ENCODE measurements at places on chromosomes 7 and 10.

GRCh38 chr10:94324609-94325233 lies 38.0 kb downstream of the NOC3L start:
- no peak for DNase-seq

GRCh38 chr10:49758249-49758930 lies 3.7 kb downstream of the OGDHL start:
- no peak for DNase-seq

- peak; percentile 26 for DNase-seq
These were observed 625 bp downstream of the RP9 start for GRCh38 chr7:33108554-33109004.

DNA sequence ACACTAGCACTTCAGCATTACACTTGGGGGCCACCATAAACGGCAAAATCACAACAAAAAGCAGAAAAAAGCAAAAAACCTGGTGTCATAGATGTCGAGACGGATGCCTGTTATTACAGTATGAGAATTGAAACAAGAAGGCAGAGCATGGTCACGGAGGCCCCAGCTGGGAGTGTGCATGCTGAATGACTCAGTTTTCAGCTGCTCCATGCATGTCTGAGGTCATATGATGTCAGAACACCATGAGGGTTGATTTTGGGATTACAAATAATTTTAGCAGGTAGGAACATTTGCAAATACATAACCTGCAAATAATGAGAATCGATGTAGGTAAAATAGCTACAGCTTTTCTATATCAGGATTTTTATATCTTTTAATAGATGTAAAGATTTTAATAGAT lies 19.1 kb downstream of the ZMYND11 start:
- DNase-seq: peak; percentile 50

GRCh38 chr10:20277820-20278219 lies 461.6 kb downstream of the PLXDC2 start:
- DNase-seq: no peak

- DNase-seq: peak; percentile 26
These were observed 5.7 kb downstream of the HECTD2 start for GRCh38 chr10:91415816-91416215.

DNA sequence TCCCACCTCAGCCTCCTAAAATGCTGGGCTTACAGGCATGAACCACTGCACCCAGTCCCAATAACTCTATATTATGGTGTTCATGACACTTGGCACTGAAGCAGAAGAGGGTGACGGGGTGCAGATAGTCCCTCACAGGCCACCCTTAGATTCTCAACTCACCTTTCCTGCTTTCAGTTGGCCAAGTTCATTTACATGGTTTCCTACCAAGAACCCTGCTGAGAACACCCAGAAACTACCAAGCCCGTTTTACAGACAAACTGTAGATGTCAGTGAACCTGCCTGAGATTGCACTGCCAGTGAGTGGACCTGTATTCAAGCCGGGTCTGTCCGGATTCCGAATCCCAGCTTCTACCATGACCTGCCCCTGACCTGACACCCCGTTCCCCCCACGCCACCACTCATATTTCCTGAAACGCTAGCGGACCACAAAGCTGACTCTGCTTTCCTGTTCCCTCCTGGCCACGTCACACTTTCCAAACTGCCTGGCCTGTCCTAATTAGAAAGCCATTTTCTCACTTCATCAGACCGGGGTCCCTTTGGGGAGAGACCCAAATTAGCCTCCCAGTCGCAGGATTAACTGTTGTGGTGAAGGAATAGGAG lies 17.3 kb downstream of the GRID2IP start:
- no peak for DNase-seq

DNA sequence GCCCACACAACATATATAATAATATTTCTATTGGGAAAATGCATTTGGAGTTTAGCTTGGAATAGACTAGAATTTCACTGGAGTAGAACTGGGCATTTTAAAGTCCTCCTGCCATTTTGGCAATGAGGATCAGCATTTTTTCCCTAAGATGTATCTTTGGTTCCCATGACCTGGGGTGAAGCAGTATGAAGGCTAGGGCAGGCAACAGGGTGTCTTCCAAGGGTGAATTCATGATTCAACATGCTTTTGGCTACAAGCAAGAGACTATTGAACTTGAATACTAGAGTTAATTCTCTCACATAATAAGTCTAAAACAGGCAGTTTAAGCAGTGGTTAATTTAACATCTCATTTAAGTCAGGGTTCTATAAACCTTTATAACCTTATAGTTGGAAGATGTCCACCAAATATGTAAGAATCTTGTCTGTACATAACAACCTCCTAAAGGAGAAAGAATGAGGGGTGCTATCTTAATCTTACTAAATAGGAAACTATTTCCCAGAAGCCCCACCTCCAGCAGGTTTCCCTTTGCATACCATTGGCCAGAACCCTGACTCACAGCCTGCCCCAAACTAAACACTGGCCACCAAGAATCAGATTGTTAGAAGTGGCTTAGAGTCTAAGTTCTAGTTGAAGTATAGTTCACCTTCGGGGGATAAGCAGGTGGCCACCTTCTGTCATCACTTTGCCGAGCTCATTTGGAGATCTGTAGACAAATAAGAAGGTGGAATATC lies 96.0 kb upstream of the PRPS1L1 start:
- peak; percentile 23 for DNase-seq

- DNase-seq: peak; percentile 34
These were observed 2.3 kb downstream of the DDIT4 start for GRCh38 chr10:72276013-72276387.

GRCh38 chr10:48801001-48801421 lies 116.3 kb downstream of the WDFY4 start:
- no peak for DNase-seq

DNA sequence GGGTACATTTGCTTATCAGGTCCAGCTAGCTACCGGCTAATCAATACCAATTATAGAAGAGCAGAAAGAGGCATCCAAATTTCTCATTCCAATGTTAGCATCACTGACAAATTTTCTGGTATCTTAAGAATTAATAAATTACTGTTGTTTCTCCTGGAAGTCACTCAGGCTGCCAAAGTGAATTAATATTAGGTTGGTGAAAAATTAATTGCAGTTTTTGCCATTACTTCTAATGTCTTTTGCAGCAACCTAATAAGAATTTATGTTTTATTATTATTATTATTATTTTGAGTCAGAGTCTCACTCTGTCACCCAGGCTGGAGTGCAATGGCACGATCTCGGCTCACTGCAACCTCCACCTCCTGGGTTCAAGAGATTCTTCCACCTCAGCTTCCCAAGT lies 979.9 kb downstream of the TYW1 start:
- no peak for DNase-seq

GRCh38 chr10:60348982-60349381 lies 40.7 kb downstream of the ANK3 start:
- peak; percentile 56 for DNase-seq

GRCh38 chr7:93945756-93946535 lies 24.4 kb downstream of the GNG11 start:
- peak; percentile 80 for DNase-seq

DNA sequence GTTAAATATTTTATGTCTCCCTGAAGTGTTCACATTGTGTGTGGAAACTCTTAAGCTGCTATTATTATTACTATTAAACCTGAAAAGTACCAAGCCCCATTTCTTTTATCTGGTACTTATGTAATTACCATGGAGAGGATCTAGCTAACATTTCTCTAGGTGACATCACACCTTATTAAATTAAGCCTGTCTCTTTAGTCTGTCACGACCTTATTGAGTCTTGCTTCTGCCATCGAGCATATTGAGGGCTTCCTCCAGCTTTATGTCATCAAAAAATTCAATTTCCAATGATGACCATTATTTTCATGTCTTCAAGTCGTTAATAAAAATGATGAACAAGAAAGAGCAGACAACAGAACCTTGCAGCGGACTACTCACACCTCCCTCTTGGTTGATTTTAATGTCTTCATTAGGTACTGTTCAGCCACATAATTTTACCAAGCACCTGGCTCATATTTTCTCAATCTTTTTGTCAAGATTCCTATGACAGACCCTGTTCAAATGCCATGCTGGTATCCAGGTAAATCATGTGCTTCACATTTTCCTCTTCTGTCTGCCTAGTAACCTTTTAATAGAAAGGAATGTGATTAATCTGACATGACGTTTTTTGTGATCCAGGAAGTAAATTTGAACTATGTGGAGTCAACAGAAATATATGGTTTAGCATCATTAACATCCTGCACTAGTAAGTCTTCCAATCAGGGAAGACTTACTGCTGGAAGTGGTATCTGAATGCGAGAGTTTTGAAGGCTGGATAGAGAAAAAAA lies 556.7 kb downstream of the SORCS3 start:
- no peak for DNase-seq

GRCh38 chr7:67593794-67594193 lies 597.2 kb downstream of the TYW1 start:
- DNase-seq: no peak

DNA sequence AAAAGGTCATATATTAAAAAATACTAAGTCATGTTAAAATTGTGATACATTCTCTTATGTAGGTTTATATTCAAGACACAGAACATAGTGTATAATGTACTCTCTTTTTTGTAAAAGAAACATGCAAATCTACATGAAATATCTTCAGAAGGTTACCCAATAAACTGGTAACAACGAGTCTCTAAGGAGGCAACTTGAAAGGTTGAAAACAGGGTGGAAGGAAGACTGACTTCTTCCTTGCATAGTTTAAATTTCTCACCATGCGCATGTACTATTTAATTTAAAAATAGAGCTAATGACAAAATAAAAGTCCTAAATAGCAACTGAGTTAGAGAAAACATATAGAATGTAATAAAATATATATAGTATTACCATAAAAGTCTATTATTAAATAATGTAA lies 132.5 kb downstream of the NT5C2 start:
- no peak for DNase-seq

GRCh38 chr10:29611781-29612381 lies 22.9 kb downstream of the SVIL start:
- peak; percentile 31 for DNase-seq

- DNase-seq: no peak
These were observed 101.2 kb downstream of the USP6NL start for GRCh38 chr10:11510281-11510680.

GRCh38 chr7:128103498-128104107 lies 72.4 kb upstream of the LRRC4 start:
- peak; percentile 43 for DNase-seq

GRCh38 chr7:90560730-90561129 lies 35.4 kb upstream of the CDK14 start:
- peak; percentile 56 for DNase-seq

- no peak for DNase-seq
These were observed 76.5 kb upstream of the ADRB1 start for GRCh38 chr10:113967126-113967525.

- peak; percentile 81 for DNase-seq
These were observed 39.6 kb downstream of the GRK5 start for GRCh38 chr10:119246862-119247549.

GRCh38 chr10:15695852-15696251 lies 23.9 kb downstream of the ITGA8 start:
- DNase-seq: no peak

DNA sequence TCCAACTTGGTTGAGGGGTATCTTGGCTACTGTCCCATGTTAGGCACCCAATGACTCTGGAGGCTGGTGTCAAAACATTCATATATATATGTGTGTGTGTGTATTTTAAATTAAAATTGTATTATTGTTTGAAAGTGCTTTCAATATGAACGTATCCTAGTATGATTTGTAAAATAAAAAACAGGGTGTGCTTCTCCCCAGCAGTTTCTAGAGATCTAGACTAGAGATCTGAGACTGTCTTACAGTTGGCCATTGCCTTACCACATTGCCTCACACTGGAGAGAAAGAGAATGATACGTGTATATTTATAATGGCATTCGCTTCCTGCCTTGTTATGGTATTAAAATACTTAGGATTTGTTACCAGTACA lies 1.2 kb downstream of the BAG3 start:
- DNase-seq: peak; percentile 75

DNA sequence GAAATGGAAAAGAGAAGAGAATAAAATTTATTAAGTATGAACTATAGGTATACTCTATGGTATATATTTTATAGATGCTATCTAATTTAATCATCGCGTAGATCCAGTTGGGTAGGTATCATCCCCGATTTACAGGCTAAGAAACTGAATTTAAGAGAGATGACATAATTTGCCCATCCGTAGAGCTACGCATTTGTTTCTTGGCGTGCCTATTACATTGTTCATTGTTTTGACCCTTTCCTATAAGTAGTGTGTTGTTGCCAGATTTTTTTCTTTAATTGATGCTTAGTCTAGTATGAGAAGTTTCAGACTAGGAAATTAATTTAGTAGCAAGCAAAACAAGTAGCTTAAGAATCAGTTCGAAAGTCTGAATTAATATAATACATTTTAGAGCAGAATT lies 205.7 kb upstream of the NPSR1 start:
- DNase-seq: no peak

DNA sequence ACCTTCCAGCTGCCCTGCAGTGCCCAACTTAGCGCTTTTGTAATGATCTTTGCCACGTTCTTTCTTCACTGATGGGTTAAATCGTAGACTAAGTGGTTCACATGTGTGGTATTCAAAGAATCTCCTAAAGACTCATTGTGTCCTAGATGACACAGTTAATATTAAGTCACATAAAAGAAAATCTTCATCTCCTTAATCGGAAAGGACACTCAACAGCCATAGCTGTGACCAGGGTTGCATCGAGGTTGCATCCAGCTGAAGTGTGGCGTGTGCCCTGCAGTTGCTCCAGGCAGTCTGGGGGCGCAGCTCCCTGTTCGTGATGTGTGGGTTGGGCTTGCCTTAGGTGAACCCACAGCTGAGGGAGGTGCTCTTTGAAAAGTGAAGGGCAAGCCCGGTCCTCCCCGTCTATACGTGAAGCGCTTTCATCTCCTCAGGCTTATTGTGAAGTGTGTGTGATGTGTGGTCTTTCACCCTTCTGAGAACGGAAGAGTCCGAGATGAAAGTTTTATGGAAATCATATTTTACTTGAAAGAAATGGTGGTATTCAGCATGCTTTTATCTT lies 122.7 kb downstream of the TRRAP start:
- DNase-seq: peak; percentile 23

DNA sequence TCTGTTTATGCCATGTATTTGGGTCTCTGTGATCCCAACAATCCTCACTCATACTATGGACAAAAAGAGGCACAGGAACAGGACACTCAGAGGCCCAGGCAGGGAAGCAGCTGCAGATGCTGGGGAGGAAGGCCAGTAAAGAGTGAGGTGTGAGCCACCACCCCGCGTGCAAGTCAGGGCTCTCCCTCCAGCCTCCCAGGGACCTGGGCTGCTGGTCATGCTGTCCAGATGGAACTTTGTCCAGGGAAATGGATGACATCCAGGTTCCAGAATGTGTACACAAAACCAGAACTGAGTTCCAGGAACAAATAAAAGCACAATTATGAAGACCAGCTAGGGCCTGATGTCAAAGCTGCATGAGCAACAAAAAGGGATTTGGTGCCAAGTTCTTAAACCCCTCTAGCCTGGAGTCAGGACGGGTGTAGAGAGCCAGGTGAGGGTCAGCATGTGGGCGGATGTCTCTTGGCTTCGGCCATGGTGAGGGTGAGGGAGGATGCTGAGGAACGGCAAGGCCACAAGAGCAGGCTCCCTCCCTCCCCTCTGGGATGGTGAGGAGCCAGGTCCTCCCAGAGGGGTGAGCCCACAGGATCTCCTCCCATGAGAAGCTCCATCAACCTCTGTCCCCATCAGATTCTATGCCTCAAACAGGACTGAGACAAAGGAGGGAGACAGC lies 739.7 kb downstream of the PARD3 start:
- no peak for DNase-seq

- DNase-seq: no peak
These were observed 225.7 kb upstream of the ANKRD30A start for GRCh38 chr10:36899652-36900051.

- DNase-seq: peak; percentile 55
These were observed 21.6 kb upstream of the GIMAP8 start for GRCh38 chr7:150428671-150429451.

All from fibroblast of skin of right biceps (primary cell).